ENCODE measurements at places on chromosomes 3 and 15.
A peak's percentile ranks its signal among the peaks of the same experiment; 100 is the strongest.

- DNase-seq: no peak
Measured at GRCh38 chr3:111695636-111696117, 100.5 kb upstream of the ZBED2 start.

GRCh38 chr15:74451861-74452835 is 8.8 kb downstream of the UBL7 start:
- DNase-seq: no peak

DNA sequence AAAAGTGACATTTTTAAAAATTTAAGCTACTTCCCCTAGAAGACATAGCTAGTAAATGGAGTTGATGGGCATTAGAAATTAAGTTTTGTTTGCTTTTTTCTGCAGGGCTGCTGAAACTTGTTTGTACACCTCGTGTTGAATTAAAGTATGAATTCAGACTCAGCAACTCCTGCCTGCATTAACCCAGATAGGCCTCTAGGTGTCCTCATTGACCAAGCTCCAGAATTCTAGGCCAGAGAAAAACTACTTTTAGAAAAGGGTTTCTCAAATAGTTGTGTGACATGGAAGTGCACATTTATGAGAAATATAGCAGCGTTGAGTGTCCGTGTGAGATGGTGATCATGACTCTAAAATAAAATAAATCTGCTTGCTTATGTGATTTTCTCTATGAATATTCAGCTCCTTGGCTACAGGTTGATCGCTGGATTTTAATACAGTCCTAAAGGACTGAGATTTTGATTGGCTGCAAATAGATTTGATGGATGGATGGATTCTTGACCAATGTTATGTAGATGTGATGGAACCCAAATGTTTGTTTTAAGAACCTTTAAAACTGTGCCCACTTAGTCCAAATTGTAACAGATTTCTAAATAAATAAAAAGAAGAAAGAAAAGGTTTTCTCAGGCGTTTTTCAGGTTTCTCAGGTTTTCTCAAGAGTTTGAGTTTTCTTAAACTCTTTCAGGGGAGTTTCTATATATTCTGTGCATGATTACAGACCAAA is 39.4 kb upstream of the LMOD3 start:
- no peak for DNase-seq

- DNase-seq: no peak
Measured at GRCh38 chr3:177530908-177531307, 333.6 kb upstream of the TBL1XR1 start.

DNA sequence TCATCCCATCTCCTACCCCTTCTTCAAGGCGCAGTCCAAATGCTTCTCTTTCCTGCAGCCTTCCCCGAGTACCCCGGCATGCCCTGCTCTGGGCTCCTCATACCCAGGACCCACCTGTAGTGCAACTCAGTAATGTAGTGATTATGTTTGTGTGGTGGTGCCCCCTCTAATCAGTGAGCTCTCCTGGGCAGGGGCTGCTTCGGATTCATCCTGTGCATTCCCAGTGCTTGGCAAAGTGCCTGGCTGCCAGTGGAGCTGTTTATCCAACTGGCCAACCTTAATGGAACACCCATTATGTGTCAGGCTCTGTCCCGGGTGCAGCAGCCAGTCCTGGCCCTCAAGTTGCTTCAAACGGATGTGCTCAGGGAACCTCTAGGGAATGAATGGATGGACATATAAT is 174.4 kb upstream of the LINGO1 start:
- DNase-seq: no peak

GRCh38 chr15:42273900-42274701 is 868 bp upstream of the TMEM87A start:
- peak; percentile 39 for DNase-seq

- DNase-seq: no peak
Measured at GRCh38 chr3:54240-54639, 142.3 kb upstream of the CHL1 start.

GRCh38 chr15:50765195-50765967 is at the start of gene SPPL2A:
Gene SPPL2A (minus strand): TSS chr15:50765706. CDS start chr15:50765533, 173 bp downstream.
- peak; percentile 80 for DNase-seq

- DNase-seq: no peak
Measured at GRCh38 chr3:126941721-126942270, 41.1 kb upstream of the PLXNA1 start.

- DNase-seq: no peak
Measured at GRCh38 chr3:78610462-78611125, 1157.2 kb downstream of the ROBO1 start.

DNA sequence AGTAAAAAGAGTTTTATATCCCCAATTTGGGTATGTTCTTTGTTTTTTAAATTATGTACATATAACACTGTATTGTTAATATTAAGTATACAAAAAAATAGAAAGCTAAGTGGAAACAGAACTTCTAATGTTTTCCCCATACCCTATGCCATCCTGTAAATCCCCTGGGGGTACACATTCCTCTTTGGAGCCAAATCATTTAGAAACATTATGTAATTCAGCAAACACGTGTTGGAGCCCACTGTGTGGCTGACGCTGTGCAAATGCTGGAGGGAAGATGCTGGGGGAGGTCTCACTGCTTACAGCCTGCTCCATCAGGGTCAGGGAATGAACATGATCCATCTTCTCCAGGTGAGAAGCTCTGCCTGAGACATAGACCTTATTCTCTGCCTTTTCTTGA is 52.8 kb downstream of the CRTC3 start:
- no peak for DNase-seq

DNA sequence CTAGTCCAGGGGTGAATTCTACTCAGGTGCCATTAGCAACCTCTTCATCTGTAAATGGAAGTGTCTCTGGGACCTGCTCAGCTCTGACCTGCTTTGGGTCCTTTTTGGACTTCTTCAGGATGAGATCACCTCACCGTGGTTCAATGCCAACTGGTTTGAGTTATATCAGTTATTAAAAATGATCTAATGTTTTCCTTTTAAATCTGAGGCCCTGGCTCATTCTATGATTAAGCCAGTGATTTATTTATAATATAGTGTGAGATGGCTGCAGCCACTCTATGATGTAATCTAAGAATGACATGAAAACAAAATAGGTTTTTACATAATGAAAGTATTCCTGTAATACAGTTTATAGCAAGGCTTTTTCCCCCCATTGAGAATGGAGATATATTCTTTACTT is 79.4 kb downstream of the LPP start:
- DNase-seq: no peak

GRCh38 chr15:48565560-48566482 is 79.7 kb downstream of the FBN1 start:
- DNase-seq: no peak

DNA sequence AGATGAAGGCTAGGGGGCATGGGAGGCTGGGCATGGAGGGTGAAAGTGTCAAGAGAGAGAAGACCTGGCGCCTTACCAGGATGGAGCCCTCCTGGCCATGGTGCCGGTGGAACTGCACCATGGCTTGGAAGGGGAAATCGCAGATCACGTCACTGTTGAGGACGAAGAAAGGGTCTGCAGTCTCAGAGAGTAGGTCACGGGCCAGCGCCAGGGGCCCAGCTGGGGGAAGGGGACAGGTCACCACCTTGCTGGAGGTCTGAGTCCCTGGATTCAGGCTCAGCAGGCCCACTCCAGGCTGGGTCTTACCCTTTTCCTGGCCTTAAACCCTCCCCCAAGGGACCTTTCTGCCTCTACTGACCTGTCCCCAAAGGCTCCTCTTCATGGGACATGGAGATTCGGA is 855 bp downstream of the GMPPB start:
- no peak for DNase-seq

GRCh38 chr3:122515020-122515468 is 305 bp upstream of the KPNA1 start:
- DNase-seq: no peak
